ENCODE measurements at places on chromosomes 3 and 15.

DNA sequence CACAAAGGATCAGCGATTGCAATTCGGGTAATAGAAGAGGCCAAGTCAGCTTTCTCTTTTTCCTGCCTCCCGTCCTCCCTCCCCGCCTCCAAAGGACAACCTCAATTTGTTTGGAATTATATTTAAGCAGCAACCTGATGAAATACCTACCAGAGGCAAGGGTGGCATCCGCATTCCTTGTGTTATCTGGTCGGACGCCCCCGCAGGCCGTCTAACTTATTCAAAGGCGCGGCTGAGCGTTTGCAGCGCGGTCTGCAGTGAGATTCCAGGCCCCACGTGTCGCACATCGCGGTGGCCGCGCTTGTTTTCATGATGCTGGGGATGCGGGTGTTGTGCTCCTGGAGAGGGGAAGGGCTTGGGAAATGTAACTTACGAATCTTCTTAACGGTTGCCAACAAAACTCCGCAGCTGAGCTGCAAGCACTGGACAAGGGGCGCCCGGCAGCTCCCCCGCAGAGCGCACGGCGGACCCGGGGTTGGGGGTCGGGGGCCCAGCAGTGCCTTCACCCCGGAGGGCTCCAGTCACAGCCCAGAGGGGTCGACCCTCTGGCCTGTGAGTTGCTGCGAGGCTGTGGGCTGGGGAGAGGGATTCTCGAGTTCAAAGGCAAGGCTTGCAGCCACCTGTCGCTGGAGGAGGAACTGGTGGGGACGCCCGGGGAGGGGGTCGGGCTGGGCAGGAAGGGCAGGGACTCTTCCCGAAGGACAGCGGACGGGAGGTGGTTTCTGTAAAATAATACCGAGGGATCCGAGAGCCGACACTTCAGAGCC, 20.5 kb upstream of the RGMA start:
- no peak for DNase-seq
- H3K36me3 ChIP-seq = peaks cover 3% of the 10 kb centered on the region
- H3K4me3 ChIP-seq = peak overlapping the region; percentile 19
- H3K4me1 ChIP-seq = peaks cover 7% of the 10 kb centered on the region
- peaks cover 35% of the 10 kb centered on the region for H3K27me3 ChIP-seq
- H3K27ac ChIP-seq = no peak overlapping the region

DNA sequence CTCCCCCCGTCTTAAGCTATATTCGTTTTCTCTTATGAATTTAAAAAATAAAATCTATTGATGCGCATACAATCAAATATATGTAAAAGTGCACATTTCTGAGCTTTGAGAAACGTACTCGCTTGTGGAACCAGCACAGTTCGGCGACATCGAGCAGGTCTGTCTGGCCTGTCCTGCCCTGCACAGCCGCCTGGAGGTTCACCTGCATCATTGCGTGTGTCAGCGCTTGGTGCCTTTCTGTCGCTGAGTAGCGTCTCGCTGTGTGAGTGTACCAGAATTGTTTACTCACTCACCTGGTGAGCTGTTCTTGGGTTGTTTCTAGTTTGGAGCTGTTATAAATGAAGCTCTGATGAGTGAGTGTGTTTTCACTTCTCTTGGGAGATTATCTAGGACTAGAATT, 104.0 kb downstream of the VGLL4 start:
- H3K4me3 ChIP-seq = no peak overlapping the region
- no peaks in the 10 kb centered on the region for H3K27me3 ChIP-seq
- peak; percentile 80 for DNase-seq
- no peak overlapping the region for H3K27ac ChIP-seq
- H3K36me3 ChIP-seq = peaks cover 3% of the 10 kb centered on the region
- H3K4me1 ChIP-seq = peaks cover 9% of the 10 kb centered on the region

GRCh38 chr3:183158113-183158512, 4.4 kb downstream of the LAMP3 start:
- no peaks in the 10 kb centered on the region for H3K36me3 ChIP-seq
- peaks cover 17% of the 10 kb centered on the region for H3K4me1 ChIP-seq
- no peak overlapping the region for H3K4me3 ChIP-seq

DNA sequence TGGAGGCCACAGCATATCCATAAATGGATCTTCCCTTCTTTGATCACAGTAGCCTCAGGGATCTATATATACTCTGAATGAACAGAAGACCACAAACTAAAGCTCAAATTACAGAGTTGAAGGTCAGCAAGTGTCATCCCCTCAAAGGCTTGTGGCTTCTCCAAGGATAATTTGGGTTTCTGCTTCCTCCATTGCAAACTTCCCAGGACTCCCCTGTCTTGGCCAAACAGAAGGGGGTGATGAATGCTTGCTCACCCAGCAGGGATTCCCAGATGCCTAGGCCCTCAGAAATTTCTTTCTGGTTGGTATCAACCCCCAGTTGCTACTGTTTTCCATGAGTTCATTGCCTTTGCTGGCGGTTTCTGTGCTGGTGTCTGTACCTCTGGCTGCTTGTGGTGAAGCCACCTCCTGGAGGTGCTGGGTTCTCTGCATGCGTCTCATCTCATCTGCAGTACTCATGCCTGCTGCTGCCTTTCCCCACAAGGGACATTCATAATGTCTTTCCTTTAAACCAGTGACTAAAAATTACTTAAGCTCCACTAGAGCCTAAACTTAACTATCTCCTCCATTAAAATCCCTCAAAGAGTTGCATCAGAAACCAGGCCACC, 17.7 kb downstream of the ENTPD3 start:
- H3K4me3 ChIP-seq = no peak overlapping the region
- no peak for DNase-seq
- H3K4me1 ChIP-seq = no peaks in the 10 kb centered on the region
- H3K27me3 ChIP-seq = no peaks in the 10 kb centered on the region

DNA sequence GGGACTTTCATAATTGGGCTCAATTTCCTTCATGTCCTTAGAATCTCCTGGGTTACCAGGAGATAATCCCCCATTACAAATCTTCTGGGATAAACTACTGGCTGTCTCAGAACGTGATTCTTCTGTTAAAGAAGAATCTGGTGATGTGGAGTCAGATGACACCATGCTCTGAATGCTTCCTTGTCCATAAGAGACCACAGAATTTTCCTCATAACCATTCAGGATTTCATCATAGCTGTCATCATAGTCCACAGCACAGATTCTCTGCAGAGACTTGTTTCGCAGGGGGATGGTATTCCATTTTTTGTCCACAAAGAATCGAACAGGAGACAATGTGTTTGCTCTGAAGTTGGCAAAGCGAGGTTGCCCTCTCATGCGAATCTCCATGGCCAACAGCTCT, 109.8 kb upstream of the TSPAN3 start:
- no peak overlapping the region for H3K4me3 ChIP-seq
- peaks cover 27% of the 10 kb centered on the region for H3K36me3 ChIP-seq
- no peak overlapping the region for H3K27ac ChIP-seq
- peaks cover 14% of the 10 kb centered on the region for H3K4me1 ChIP-seq
- no peaks in the 10 kb centered on the region for H3K27me3 ChIP-seq

GRCh38 chr15:54839379-54839778, 357.4 kb downstream of the RSL24D1 start:
- H3K4me1 ChIP-seq = no peaks in the 10 kb centered on the region
- H3K36me3 ChIP-seq = no peaks in the 10 kb centered on the region
- no peak for DNase-seq
- no peak overlapping the region for H3K4me3 ChIP-seq
- H3K27ac ChIP-seq = no peak overlapping the region
